ENCODE measurements at places on chromosomes 5 and 9.

DNA sequence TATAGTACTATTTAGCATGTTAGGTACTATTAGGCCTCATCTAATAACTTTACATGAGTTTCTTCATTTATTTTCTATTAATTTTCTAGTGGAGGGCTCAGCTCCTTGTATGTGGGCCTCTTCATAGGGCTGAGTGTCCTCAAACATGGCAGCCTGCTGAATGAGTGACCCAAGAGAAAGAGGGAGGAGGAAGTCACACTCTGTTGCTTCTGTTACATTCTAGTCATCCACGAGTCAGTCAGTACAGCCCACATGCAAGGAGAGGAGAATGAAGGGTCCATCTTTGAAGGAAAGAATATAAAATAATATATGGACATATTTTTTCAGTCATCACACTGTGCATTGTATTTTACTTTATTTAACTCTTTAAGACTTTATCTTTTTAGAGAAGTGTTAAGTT lies 66.6 kb upstream of the NR3C1 start:
- DNase-seq: no peak

DNA sequence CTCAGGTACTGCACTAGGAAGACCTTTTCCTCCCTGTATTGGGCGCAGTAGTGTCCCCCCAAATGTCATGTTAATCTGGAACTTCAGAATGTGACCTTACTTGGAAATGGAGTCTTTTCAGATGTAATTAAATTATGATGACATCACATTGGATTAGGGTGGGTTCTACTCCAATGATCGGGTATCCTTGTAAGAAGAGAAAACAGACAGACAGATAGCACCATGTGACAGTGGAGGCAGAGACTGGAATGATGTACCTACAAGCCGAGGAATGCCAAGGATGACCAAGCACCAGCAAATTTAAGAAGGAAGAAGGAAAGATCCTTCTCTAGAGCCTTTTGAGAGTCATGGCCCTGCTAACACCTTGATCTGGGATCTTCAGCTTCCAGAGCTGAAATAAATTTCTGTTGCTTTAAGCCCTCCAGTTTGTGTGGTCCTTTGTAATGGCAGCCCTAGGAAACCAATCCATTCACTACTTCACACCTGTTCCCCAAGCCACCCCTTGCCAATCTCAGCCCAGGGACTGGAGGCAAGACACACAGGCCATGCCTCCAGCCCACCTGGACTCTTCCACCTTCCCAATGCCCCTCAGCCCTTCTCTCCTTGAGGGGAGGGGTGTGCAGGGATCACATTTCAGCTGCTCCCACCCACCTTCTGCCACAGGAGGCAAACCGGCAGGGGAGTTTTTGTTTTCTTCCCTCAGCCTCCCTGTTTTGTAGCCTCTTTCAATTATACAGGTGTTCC lies 1.6 kb downstream of the CCNJL start:
- DNase-seq: no peak

DNA sequence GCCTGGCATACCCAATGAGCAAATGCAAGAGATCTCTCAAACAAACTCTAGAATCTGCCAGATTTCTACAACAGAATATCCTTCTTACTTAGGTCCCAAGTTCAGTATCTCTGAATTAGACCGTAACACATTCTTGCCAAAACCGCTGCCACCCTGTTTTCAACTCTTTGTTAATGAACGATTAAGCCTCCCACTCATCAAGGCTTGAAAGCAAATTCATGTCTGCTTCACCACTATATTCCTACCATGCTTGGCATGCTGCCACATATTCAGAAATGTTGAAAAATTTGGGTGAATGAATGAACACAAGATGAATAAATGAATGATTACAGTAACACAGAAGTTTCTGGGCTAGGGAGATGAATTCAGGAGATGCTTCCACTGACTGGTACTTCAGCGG lies 119.9 kb downstream of the BNC2 start:
- no peak for DNase-seq

- DNase-seq: no peak
These were observed 45.5 kb downstream of the DAB2IP start for GRCh38 chr9:121696930-121697329.

- no peak for DNase-seq
These were observed 242.1 kb downstream of the HSPA4 start for GRCh38 chr5:133293960-133294359.

Measured in activated CD4-positive, alpha-beta T cell treated with anti-CD3 and anti-CD28 coated beads, Interleukin-10, Interleukin-2, amounts not matched to agents 100 ng/mL and 50 ng/mL, durations not matched to agents 16 hours and 8 hours (primary cell).